ENCODE measurements at places on chromosomes 2 and 18.

- DNase-seq = no peak
Measured at GRCh38 chr18:71045331-71046065, 756.7 kb downstream of the SOCS6 start.

DNA sequence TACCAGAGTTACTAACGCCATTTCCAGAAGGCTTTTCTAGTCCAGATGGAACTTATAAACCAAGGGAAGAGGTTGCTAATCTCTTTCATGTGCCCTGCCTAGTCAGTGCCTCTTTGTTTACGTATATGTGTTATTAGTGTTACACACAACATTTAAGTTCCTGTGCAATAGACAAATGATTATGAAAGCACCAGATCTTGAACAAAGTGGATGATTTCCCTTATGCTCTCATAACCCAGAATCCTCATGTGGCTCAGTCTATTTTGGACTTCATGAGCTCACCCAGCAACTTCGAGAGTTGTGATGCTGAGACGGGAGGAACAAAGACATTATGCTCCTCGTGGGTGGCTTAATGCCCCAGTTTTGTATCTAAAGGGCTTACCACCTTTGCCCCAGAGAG, 214.4 kb upstream of the SP5 start:
- peak; percentile 7 for DNase-seq

DNA sequence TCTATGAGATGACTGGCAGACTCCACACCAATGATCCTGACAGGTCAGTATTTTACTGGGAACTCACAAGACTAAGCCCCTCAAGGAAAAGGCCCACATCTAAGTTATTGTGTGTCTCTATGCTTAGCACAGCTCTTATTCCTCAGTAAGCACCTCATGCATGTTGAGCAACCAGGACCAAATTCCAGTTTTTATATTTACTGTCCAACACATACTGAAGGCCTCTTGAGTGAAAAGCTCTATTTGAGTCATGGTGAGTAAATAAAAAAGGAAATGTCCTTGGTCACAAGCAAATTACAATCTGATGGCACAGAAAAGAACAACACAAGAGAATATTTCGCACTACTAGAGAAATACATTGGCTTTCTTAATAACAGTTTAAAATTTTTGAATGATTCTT, 87.9 kb upstream of the ETAA1 start:
- no peak for DNase-seq

GRCh38 chr2:190722835-190723234, 74.0 kb downstream of the NAB1 start:
- DNase-seq = no peak

- DNase-seq = no peak
Measured at GRCh38 chr2:239389414-239390329, 11.1 kb downstream of the HDAC4 start.

GRCh38 chr2:104862058-104862941, 8.4 kb downstream of the POU3F3 start:
- DNase-seq = no peak

DNA sequence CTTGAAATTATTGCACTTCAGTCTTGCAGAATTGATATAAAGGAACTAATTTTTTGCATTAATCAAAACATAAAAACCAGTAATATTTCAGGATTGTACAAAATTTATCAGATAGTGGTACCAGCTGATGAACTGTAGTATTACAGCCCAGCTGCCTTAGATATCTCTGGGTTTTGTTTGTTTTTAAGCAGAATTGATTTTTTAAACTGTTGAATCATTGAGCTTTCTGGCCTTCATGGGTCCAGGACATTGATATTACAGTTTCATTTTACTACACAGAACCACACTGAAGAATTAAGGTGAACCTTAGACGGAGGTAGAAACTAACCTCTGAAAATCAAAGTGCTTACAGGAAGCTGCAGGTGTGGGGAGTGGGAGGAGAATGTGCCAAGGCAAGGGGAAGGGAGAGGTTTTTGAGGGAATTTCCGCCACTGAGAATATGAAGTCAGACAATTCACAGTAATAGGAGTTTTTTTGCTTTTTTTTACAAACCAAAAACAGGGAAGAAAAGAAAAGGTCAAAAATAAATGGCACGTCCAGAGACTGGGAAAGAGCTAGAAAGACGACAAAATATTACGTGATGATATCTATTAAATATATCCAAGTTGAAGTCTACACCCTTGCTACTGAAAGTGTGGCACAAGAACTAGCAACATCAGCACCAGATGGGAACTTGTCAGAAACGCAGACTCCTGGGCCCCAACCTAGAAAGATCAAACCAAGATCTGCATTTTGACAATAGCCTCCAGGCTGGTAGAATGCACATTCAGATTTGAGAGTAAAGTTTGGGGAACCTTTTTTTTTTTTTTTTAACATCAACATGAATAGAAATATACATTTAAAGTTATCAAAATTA, 40.8 kb upstream of the SPAG16 start:
- no peak for DNase-seq

DNA sequence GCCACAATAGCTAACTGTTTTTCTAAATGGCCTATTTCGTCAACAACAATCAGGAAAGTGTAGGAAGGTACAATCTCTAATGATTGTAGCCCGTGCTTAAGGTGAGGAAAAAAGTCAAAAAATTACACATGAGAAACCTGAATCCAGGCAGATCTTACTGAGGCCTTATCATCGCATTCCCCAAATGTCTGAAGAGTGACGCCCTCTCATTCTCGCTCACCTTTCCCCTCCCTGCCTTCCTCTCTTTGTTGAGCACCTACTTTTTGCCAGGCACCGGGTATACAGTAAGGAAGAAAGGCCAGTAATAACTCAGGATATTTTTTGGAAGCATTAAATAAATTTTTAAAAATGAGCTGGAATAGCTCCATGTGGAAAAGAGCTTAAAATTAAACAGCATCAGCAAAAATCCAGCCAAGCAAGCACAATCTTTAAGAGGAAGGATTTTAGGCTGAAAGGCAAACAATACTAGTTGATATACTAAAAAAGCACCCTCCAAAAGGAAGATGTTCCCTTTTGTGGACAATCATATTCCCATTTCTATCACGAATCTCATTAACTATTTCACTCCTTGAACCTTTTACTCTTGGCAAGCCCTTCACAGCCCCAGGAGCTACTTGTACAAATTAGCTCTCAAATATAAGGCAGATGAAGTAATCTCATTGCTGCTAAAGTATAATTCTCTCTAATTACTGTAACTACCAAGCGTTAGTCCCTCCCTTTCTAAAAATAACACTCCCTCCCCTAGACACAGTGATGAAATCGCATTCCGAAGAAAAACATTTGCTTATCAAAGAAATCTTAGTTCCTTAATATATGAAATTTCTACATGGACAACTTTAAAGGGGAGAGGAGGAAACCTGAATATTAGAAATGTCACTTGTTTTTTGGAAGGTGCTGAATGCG, 40.0 kb downstream of the STAT1 start:
- peak; percentile 25 for DNase-seq

- DNase-seq = no peak
Measured at GRCh38 chr2:109529532-109530449, 84.0 kb downstream of the SEPTIN10 start.

- no peak for DNase-seq
Measured at GRCh38 chr2:129879614-129880180, 99.8 kb upstream of the RAB6C start.

DNA sequence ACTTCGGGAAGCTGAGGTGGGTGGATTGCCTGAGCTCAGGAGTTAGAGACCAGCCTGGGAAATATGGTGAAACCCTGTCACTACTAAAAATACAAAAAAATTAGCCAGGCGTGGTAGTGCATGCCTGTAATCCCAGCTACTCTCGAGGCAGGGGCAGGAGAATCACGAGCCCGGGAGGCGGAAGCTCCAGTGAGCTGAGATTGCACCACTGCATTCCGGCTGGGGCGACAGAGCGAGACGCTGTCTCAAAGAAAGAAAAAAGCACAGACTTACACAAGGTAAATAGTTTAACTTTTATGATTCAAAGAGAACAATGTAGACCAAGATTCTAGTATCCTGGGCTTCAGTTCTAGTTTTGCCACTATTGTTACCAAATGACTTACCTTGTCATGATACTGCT, 37.4 kb downstream of the NCKAP1 start:
- no peak for DNase-seq

DNA sequence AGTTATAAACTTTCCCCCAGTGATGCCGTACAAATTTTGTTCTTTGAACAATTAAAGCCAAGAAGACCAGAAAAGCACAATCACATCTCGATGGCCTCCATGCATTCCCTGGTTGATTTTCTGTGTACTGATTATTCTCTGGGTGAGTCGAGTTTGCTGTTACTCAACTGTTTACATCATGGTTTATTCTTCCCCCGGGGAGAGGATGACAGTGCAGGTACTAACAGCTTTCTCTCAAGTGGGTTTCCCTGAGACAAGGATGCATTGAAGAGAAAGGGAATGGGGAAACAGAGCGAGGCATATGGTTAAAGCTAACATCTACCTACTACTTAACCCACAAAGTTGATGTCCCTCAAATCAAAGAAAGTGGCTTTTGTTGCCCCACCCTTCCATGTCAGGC, 410.8 kb upstream of the FANCL start:
- DNase-seq = no peak

DNA sequence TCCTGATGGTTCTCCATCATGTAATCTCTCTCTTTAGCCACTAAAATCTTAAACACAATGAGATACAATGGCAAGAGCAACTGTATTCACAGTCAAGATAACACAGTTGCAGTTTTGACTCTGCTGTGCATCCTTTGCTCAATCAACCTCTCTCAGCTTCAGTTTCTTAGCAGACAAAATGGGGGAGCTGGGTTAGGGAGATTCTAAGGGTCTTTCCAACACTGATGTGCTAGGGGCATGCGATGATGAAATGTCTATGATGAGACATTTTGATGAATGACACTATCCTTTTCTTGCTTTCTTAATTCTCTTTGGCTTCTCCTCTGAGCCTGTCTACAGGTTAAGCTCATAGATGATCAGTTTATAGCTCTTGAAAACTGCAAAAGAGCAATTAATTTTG, 1.1 kb downstream of the SERPINB10 start:
- no peak for DNase-seq

- no peak for DNase-seq
Measured at GRCh38 chr2:239329284-239329971, 71.4 kb downstream of the HDAC4 start.

- DNase-seq = no peak
Measured at GRCh38 chr2:51511002-51511401, 479.1 kb upstream of the NRXN1 start.

DNA sequence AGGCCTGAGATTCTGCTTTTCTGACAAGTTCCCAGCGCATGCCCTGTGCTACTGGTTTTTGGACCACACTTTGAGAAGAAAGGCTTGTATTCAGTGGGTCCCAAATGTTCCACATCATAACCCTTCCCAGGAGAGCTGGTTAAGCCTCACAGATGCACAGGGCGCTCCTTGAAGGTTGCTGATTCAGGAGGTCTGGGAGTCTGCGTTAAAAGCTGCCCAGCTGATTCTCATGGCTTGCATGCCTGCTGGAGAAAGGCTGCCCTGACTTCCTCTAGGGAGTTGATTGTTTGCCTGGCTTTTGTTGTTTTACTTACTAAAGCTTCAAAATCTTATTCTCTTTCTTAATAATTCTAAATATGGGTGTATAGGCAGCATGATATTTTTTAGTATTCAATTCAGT, 20.7 kb downstream of the CRYGD start:
- DNase-seq = peak; percentile 35

GRCh38 chr18:77967071-77967470, 717.4 kb downstream of the GALR1 start:
- DNase-seq = no peak

GRCh38 chr2:6788614-6789013, 77.1 kb downstream of the CMPK2 start:
- no peak for DNase-seq

DNA sequence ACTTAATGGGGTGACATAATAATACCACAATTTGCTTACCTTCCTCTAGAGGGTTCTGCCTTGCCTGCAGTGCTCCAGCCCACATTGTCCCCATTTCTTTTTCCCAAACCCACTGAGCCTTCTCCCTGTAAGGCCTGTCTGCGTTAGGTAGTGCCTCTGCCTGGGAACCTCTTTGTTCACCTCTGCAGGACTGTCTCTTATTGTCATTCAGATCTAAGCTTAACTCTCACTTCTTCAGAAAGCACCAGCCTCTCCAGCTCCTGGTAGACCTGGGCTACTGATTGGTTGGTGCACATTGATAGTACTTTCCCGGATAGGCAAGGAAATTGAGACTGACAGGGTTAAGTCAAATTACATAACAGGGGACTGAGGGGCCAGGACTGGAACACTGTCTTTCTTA, 49.1 kb downstream of the CCDC85A start:
- DNase-seq = no peak

GRCh38 chr18:50161597-50162205, 33.2 kb downstream of the MYO5B start:
- DNase-seq = no peak

Data from NCI-H82 (cell line).